Left forelimb (tissue), 1 donor: ENCODE measurements at places on chromosomes 4 and X.

- no peak for DNase-seq
These were observed 55.7 kb downstream of the PPP2R2C start for GRCh38 chr4:6416518-6417286.

DNA sequence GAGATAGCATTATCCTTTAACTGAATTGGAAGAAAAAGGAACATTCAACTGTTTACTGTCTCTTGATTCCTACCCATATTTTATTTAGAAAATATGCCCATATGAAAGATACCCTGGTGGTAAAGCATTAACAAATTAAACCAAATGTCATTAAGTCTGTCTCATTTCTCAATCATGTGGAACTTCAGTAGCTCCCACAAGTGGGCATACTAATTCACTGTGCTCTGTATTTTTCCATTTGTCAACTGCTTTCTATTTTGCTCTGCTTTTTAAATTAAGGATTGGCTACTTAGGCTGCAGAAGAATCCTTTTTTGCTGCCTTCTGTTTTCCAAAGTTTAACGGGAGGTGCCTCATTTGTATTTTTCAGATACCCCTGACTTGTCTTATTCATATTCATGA is 77.2 kb downstream of the DDIT4L start:
- no peak for DNase-seq

DNA sequence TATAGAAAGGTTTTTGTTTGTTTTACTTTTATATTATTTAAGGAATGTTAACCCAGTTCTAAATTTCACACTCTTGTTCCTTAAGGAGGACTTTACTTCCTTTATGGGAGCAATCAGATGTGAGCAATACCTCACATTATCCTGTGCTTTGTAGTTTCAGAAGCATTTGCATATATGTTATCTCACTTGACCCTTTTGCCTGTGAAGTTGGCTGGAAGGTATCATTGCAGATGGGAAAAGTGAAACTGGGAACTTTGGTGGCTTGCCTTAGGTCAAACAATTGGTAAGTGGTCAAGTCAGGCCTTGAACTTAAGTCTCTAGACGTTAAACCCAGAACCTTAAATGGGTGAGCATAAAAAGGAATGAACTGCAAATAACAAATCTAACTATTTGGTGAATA is 90.6 kb downstream of the AREG start:
- DNase-seq = no peak

DNA sequence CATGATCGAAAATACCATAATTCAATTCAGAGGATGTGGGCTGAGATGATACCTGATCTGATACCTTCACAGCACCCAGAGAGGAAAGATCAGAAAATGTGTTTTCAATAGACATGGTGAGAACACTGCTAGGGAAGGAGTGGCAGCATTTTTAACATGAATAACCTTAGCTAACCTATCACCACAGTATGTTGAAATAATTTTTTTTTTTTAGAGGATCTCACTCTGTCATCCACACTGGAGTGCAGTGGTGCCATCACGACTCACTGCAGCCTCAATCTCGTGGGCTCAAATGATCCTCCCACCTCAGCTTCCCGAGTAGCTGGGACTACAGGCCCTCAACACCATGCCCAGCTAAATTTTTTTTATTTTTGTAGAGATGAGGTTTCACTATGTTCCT is 90.5 kb upstream of the RAPGEF2 start:
- no peak for DNase-seq

DNA sequence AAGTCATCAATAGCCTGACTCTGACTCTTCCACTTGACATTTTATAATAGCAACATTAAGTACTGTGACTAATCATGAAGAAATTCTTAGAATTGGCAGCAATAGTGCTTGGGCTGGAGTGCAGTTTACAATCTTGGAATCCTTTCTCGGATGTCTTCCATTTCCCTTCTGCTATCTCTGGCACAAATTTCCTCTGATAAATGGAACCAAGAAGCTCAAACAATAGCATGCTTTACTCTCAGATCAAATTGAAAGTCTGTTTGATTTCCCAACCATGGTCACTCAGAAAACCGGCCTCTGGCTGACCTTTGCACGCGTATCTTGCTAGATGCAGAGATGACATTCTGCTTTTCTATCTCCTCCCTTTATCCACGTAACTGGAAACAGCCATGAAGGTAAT is 99.0 kb upstream of the SPANXC start:
- no peak for DNase-seq

GRCh38 chr4:147019091-147019490 is 73.4 kb upstream of the TTC29 start:
- no peak for DNase-seq

GRCh38 chrX:105821471-105822121 is 743 bp upstream of the NRK start:
- DNase-seq = peak; percentile 66
